ENCODE measurements at places on chromosomes 13 and 19. TPM values are rescaled to one million over a fixed set of nuclear protein-coding genes. Genes with fewer than 3 reads are reported as not detected.

Gene C1QTNF9
- 0.25 TPM for polyA plus RNA-seq

Gene ELF1
- 53.2 TPM for polyA plus RNA-seq

Gene KCNJ14
- polyA plus RNA-seq, result 1.3 TPM

Gene CLPTM1
- polyA plus RNA-seq, result 84.0 TPM

Gene MBD3L3
- polyA plus RNA-seq, result not detected

Gene ZNF90
- 37.3 TPM for polyA plus RNA-seq

Gene FBXO27
- 3.4 TPM for polyA plus RNA-seq

Gene C19orf81
- polyA plus RNA-seq, result not detected

Data from left lung (tissue), 14 donors.